ENCODE measurements at places on chromosomes 7 and 10.

DNA sequence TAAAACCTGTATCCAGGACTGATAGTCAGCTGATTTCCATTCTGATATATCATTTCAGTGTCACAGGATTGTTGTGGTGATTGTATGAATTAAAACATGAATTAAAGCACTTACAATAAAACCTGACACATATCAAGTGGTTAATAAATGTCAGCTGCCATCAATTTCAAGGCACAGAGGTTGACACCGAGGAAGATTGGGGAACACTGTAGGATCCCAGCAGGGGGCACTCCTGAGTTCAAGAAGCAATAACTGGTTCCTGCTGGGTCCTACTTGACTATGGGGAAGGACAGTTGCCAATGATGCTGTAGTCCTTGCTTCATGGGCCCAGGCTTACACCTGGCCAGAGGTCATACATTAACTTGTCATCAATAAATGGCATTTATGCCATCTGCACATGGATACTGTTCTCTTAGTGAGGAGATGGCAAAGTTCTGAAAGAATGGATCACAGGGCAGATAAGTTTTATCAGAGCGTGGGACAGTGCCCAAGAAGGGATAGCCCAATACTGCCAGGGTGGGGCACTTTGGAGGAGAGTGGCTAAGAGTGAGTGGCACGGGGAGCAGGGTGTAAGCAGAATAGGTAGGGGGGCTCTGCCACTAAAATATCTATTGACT is 24.1 kb downstream of the FZD1 start:
- DNase-seq: no peak

DNA sequence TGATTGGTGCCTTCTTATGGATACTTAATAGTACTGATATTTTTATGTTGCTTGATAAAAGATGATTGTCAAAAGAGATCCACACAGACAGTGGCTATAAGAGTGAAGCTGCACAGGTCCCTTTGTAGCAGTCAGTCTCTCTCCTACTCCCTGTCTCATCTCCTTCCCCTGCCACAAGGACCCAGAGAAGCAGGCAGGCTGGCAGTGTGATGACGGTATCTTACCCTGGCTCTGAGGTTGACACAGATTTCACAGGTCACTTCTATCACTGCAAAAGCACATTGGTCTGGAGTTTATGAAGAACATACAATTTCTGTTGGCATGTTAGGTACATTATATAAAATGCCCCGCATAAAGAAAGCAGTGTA is 64.4 kb upstream of the AHR start:
- DNase-seq: no peak

- no peak for DNase-seq
Observed at GRCh38 chr7:155459700-155460461, 2.0 kb downstream of the EN2 start.

- no peak for DNase-seq
Observed at GRCh38 chr10:57507788-57508187, 759.9 kb downstream of the IPMK start.

DNA sequence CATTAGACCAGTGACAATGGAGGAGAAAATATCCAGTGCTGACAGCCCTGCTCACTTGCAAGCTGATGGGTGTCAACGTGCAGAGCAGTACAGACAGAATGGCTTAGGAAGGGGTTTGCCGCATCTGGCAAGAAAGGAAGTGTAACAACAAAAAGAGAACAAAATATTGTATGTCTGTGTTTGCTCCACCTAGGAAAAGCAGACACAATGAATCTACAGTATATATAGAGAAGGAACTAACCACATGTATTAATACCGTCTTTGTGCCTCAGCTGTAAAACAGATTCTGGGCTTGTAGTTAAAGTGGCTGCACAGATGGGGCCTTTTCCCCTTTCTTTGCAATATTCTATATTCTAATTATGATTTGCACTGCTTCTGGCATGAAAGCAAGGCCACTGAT is 281.1 kb upstream of the MEOX2 start:
- no peak for DNase-seq

DNA sequence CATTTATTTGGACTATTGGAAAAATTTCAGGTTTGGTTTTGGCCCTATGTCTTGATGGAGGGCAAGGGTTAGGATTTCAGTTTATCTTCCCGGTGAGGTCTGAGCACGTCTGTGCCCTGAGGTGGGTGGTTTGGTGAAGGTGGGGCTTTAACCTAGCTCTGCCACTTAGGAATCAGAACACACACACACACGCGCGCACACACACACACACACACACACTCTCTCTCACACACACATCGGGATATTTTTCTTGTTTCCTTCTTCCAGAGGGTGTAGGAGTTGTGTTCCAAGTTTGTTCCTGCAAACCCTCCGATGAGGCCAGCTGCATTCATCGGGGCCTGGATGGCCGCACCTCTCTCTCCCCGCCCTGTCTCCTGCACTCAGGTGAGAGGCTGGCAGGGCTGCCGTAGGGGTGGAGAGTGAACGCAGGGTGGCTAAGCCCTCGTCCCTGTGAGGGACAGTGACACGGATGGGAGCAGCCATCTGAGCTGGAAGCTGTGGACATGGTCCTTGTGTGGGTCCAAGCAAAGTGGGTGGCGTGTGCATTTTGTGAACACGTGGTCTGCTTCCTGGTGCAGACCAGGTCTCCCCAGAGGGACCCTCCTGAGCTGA is 34.2 kb downstream of the CHST12 start:
- no peak for DNase-seq

DNA sequence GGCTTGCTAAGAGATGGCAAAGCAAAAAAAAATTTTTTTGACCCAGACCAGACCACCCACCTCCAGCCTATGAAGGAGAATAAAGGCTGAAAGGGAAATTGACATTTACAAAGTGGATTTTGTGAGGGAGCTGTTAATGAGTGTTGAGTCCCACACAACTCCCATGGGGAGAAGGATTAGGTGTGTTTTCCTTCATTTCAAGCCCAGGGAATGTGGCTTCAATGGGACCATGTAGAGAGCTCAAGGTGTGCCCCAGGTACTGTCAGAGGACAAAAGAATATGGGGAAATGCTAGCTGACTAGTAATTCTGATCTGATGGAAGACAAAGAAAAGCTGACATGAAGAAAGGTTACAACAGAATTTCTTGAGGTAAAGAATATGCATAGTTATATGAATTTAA is 48.8 kb upstream of the COL1A2 start:
- DNase-seq: no peak

GRCh38 chr7:146074195-146074765 is 42.3 kb upstream of the CNTNAP2 start:
- DNase-seq: no peak

DNA sequence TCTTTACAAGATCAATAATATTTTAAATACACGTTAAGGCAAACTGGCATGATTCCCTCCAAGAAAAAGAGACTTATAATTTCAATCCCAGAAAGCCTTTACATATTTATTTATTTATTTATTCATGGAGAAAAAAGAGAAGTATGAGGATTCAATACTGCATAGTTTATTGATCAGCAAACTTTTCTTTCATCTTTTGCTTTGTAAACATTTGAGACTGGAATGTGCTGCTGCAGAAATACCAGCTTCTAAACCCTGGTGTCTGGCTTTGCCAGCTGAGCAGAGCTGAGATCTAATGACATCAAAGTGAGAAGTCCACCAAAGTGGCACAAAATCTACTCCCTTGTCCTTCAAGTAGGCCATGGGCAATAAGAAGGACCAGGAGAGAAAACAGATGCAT is 93.7 kb upstream of the STK17A start:
- no peak for DNase-seq

DNA sequence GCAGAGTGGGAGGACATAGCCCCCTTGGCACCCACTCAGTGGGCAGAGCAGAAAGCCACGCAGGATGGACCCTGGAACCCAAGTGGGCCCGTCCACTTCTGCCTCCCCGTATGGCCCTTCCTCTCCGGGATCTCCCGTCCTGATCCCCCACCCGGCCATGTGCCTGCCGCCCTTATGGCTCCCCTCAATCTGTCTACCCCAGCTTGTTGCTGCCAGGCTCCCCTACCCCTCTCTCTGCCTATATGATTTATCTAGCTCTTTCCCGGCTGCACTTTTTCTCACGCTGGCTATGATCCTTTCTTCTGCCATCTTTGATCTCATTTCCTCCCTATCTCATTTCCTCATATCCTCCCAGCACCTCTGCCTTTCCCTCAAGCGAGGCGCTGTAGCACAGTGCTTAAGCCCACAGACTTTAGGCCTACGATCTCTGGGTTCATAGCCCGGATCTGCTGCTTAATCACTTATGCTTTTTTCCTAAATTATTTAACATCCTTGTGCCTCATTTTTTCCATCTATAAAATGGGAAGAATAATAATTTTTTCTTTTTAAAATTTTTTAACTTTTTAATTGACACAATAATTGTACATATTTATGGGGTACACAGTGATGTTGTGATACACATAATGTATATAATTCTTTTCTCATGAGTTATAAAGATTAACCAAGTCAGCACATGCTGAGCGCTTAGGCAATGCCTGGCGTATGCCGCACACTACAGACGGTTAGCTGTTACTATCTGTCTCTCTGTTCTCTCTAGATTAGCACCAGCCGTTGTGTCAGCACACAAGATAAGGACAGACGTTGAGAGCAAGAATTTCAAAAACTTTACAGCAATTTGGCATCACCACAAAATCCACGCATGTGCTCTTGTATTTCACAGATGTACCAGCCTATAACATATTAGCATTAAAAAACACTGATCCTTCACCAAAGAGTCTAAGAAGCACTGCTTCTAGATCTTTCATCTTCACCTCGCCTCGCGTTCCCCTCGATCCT is 18.1 kb downstream of the KCNH2 start:
- DNase-seq: no peak

DNA sequence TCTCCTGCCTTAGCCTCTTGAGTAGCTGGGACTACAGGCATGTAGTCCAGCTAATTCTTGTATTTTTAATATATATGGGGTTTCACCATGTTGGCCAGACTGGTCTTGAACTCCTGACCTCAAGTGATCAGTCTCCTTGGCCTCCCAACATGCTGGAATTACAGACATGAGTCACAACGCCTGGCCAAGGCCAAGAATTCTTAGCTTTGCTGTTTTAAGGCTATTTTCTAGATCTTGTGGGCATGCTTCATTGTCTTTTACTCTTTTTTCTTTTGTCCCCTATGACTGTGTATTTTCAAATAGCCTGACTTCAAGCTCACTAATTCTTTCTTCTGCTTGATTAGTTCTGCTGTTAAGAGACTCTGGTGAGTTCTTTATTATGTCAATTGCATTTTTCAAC is 56.4 kb upstream of the TAS2R16 start:
- no peak for DNase-seq

DNA sequence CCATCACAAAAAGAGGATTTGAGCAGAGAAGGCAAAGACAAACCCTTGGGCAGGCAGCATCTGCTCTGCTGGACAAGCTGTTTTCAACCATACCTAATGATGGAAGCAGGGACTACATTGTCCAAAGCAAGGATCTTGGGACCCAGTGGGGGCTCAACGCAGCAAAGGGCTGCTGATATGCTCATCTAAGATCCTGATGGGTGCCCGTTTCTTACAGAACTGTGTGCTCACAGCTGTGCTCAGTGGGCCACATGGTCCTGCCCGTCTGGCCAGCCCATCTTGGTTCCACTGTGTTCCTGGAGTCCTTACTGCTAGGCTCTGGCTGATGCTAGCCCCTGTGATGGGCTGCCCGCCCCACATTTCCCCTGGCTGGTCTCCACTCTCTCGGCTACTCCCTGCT is 36.1 kb downstream of the GPRIN2 start:
- no peak for DNase-seq

DNA sequence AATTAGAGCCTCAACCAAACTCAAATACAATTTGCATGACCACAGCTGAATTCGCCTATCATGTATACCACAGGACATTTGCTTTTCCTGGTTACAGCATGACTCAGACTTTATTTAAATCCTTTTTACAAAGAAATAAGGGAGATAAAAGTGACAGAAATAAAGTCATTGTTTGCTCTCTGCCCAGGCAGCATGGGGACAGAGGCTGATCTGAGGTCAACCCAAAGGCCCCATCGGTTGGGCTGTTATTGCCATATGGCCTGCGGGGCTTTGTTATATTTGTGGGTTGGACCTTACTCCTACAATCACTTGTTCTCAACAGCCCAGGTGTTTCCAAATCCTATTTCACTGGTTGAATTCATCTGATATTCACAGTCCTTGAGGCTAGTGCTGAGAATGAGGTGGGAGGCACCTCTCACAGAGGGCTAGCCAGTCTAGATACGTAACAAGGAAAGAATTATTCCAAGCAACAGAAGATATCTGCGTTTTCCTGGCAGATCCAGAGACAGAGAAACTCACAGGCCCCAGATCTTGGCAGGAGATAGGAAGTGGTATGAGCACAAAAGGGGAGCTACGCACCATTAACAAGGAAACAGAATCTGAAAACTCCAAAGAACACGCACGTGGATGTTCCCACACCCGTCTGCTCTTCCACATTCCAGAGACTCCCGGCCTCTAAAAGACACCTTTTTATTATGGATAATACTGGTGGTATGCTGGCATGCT is 117.3 kb downstream of the HIPK2 start:
- DNase-seq: no peak

DNA sequence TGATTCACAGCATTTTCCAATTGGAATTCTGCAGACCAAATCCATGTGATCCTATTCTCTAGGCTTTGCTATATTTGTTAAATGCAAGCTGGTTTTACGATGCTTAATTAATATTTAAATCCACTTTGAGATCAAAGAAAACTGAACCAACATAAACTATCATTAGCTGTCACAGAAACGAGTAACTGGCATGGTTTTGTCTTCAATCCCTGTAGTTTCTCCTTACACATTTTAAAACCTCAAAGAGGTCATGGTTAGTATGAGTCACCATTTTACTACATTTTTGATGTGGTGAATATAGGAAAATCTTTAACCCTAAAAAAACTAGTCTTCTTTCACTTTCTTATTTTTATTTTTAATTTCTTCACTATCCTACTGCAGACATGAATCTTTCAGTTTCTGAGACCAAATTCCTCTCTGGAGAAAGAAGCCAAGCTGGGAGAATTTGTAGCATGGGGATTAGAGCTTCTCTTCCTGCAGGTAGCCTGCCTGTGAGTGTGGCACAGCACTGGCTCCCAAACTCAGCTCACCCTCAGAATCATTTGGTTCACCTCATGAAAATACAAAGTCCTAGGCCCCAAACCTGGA is 8.7 kb upstream of the LIPM start:
- no peak for DNase-seq

GRCh38 chr10:61024856-61025201 is 80.8 kb upstream of the RHOBTB1 start:
- no peak for DNase-seq

- DNase-seq: no peak
Observed at GRCh38 chr10:114420811-114421485, 16.6 kb upstream of the AFAP1L2 start.

DNA sequence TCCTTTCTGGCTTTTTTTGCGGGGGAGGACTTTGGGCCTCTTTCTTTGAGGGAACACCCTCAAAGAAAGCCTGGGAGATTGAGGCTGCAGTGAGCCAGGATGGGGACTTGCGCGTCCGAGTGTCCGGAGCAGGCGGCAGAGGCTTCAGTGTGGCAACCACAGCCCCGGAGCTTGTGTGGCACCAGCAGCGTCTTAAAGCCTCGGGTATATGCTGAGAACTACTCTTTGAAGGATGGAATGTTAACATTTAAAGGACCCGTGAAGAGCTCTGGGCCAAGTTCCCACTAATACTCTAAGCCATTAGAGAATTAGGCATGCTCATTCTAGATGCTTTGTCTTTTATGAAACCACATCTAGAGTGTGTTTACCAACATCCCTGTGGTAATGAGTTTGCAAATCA is 168.2 kb downstream of the SEPTIN7 start:
- DNase-seq: no peak

- DNase-seq: no peak
Observed at GRCh38 chr7:125355899-125356298, 426.3 kb upstream of the POT1 start.

GRCh38 chr10:104612571-104613205 is 28.4 kb upstream of the SORCS3 start:
- no peak for DNase-seq

GRCh38 chr10:1272079-1272776 is 216.0 kb downstream of the WDR37 start:
- no peak for DNase-seq
